Stimulated activated CD4-positive, alpha-beta T cell treated with anti-CD3 and anti-CD28 coated beads, Interleukin-2, amount 100 ng/mL, for 4 hours (primary cell): ENCODE measurements at places on chromosomes 2 and 18.
A peak's percentile ranks its signal among the peaks of the same experiment; 100 is the strongest.

DNA sequence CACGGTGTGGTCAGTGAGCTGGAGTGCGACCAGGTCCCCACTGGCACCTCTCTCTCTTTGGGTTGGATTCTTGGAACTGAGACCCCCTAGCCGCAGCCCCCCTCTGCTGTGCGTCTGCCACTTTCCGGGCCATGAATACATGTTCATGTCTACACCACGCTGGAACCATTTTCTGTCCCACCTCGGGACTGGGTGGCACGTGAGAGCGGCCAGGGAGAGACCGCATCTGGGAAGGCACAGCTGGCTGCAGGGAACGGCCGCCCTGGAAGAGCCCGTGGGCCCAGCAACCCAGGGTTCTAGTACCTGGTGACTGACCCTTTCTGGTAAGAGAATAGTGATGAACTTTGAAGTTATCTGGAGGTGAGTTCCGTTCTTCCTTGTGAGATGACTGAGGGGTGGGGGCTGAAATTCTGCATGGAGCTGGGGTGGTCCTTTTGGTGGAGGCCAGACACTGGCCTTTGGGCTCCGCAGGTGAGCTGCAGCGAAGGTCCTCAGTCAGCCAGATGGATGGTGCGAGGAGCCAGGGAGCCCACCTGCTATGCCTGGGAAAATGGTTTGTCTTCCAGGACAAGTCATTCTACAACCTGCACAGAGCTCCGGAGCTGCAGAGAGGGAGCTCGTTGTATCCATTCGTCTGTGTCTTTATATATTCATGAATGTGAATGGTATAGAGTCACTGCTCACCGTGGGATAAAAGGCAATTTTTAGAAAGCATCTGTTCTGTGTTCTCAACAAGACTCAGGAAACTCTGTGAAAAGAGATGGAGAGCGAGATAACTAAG is 223.5 kb downstream of the NDUFA10 start:
- DNase-seq: no peak

- no peak for DNase-seq
These were observed 2.0 kb upstream of the UPP2 start for GRCh38 chr2:158099716-158100115.

- DNase-seq: no peak
These were observed 8.4 kb upstream of the POU3F3 start for GRCh38 chr2:104845552-104845931.

DNA sequence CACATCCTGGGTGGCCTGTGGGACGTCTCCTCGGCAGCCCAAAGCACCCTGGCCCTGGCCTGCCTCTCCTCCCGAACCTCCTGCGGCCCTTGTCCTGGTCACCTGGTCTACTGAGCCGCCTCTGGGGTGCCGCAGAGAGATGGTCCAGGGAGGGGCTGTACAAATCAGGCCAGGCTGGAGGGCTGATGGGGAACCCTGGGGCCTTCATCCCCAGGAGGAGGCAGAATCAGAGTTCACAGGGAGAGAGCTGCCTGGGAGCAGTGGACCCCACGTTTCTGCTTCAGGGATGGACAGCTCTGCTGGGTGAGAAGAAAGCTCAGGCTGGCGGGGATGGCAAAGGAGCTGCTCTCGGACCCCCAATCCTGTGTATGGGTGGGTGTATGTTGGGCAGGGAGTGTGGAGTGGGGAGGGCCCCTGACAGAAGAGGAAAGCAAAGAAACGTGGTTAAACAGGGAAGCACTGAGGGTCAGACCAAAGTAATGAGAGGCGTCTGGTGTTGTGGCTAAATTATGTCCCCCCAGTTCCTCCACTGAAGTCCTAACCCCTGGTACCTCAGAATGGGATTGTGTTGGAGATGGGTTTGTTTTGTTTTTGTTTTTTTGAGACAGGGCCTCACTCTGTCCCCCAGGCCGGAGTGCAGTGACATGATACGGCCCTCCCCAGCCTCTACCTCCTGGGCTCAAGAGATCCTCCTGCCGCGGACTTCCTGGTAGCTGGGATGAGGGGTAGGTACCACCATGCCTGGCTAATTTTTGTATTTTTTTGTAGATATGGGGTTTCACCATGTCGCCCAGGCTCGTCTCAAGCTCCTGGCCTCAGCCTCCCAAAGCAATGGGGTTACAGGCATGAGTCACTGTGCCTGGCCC is 73.4 kb upstream of the SMAD7 start:
- no peak for DNase-seq

DNA sequence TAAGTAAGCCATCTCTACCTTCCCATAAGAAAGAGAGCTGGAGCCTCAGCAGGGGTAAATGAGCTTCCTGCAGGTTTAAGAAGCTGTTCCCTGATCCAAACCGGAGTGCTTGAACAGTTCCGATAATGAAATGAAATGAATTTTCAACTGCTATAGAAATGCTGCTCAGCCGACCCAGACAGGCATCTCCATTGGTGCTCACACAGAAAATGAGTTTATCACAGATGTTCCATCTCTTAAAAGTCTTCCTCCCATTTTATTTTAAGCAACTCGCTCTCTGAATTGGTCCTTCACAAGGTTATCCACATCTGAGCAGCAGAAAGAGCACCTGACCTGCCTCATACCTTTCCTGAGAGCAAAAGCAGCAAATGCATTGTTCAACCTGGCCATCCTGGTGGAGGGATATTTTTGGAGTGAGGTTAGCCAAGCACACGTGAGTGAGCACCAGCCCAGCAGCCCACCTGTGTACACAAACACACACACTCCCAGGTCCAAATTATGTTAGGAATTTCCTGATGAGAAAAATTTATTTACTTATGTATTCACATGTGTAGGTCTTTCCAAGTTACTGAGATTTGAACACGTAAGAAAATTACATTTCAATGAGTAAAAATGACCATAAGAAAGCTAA is 42.2 kb upstream of the CCDC68 start:
- DNase-seq: no peak

- no peak for DNase-seq
These were observed 979 bp downstream of the LONRF2 start for GRCh38 chr2:100321179-100321865.

- no peak for DNase-seq
These were observed 42.8 kb upstream of the TTC39C start for GRCh38 chr18:23971666-23972230.

GRCh38 chr2:148495586-148495985 is 149.0 kb upstream of the EPC2 start:
- no peak for DNase-seq

GRCh38 chr2:231425811-231426703 is 30.5 kb downstream of the B3GNT7 start:
- DNase-seq: peak; percentile 26

- DNase-seq: no peak
These were observed 612.8 kb downstream of the RNF144A start for GRCh38 chr2:7530001-7530400.

- DNase-seq: no peak
These were observed 1.5 kb upstream of the FLACC1 start for GRCh38 chr2:201358684-201359083.

DNA sequence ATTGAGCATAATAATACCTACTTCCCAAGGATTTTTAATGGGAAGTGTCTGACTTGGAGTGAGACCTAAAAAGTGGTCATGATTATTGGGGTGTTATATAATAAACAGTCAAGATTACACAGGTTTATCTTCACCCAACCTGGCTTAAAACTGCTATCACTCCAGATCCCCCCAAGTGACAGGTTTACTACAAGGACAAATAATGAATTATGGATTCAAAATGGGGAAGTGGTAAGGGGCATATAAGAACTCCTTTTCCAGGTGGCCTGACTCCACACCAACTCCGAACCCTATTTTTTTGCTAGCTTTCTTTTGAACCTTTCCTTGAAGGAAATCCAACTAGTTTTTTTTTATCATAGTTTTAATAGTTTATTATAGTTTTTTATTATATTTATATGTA is 663.0 kb upstream of the FANCL start:
- DNase-seq: no peak

- no peak for DNase-seq
These were observed 14.1 kb downstream of the MERTK start for GRCh38 chr2:111912547-111912946.

GRCh38 chr2:159585622-159586021 is 30.7 kb downstream of the BAZ2B start:
- no peak for DNase-seq

DNA sequence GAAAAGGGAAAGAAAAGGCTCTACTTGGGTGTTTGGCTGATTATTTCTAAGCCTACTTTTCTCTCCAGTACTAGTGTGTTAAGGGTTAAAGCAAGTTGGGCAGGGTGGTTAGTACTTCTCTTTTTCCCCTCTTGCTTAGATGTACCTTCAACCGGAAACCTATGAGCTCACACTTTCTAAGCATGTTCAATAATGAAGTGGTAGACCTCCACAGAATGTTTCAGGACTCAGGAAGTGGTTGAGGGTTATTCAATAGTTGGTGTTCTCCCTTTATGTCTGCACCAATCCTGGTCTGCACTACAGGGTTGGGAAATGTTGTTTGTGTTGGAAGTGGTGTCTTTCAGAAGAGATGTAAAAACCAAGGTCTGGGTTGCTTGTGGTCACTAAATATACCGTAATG is 137.1 kb downstream of the ZEB2 start:
- no peak for DNase-seq

GRCh38 chr18:44130376-44130942 is 550.2 kb upstream of the SETBP1 start:
- no peak for DNase-seq

GRCh38 chr2:100000915-100001707 is 141.3 kb downstream of the AFF3 start:
- no peak for DNase-seq

- no peak for DNase-seq
These were observed 36.4 kb downstream of the PLEKHM3 start for GRCh38 chr2:207988975-207989374.

DNA sequence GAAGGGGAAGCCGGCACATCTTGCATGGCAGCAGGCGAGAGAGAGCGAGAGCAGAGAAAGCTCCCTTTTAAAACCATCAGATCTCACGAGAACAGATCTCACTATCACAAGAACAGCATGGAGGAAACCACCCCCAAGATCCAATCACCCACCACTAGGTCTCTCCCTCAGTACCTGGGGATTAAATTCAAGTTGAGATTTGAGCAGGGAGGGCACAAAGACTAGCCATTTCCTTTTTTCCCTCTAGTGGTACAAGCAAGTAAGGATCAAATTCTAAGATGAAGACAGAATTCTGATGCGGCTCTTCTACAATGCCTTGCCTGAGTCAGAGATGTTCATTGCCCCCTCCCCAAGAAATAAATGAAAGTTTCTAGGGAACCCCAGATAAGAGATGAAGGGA is 45.6 kb upstream of the ANKRD44 start:
- no peak for DNase-seq

DNA sequence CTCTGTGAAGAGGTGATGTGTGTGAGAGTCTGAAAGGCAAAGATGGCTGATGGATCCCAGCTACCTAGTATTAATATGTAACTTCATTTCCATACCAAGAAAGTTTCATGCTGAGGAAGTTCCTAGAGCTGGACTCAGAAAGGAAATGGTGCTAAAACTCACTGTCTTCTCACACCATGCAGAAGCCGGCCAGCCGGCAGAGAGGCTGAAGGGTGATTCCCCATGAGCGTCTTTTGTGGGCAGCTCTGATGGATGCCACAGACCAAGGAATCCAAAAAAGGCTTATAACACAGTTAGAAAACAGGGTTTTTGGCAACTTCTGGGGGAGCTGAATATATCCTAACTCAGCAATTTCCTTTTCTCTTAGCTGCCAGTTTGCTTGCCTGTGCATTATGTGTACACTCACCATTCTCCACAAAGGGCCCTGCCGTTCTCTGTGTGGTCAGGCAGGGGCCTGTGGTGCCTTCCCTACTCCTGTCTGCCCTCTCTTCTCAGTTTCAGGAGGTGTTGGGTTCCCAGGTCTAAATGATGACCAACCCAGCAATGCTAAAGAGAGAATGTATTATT is 289.4 kb downstream of the MTX2 start:
- no peak for DNase-seq

GRCh38 chr2:72128059-72128842 is 19.4 kb downstream of the CYP26B1 start:
- no peak for DNase-seq

- no peak for DNase-seq
These were observed 49.1 kb upstream of the HS6ST1 start for GRCh38 chr2:128367601-128368359.

GRCh38 chr2:43224131-43224570 is 2.3 kb downstream of the ZFP36L2 start:
- DNase-seq: peak; percentile 56

- no peak for DNase-seq
These were observed 2.1 kb downstream of the NCKAP1 start for GRCh38 chr2:183035954-183036669.

GRCh38 chr2:16247326-16248122 is 307.2 kb downstream of the MYCN start:
- no peak for DNase-seq

GRCh38 chr2:71787108-71787415 is 333.7 kb downstream of the DYSF start:
- DNase-seq: no peak

DNA sequence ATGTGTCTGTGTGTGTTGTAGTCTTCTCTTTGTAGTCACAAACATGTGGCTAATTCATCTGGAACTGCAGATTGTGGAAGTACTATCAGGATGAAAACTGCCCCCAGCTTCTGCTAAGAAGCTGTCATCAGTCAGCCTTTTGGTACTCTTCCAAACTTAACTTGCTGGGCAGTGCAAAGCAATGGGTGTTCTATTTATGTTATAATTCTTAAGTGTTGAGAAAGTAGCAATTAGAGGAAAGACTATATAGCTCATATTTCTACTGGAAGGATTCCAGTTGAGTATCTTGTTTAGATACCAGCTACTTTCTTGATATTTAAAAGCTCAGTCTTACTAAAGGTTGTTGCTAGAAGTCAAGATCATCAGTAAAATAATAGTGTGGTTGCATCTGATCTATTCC is 52.1 kb downstream of the SLC38A11 start:
- DNase-seq: no peak

- no peak for DNase-seq
These were observed 114.1 kb upstream of the PKDCC start for GRCh38 chr2:41933585-41934320.

GRCh38 chr2:235740821-235741220 is 247.0 kb downstream of the AGAP1 start:
- DNase-seq: no peak

- DNase-seq: no peak
These were observed 20.7 kb downstream of the FARP2 start for GRCh38 chr2:241376808-241377207.

DNA sequence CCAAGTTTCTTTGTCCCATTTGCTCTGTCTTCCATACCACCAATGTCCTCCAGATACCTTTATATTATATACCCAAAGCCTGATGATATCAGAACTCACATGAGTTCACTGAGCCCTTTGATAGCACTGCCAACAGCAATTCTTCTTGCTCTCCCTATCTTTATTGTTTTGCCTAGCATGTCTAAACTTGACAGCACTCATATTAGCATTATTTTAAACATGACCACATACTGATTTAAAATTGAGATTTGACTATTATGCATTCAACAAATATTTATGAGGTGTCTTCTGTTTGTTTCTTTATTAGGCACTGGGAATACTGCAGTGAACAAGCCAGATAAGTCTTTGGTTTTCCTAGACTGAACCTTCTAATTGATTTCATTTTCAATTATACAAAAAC is 587.3 kb upstream of the GCFC2 start:
- no peak for DNase-seq
